NCI-H446 (cell line): ENCODE measurements at places on chromosomes 4 and X.

DNA sequence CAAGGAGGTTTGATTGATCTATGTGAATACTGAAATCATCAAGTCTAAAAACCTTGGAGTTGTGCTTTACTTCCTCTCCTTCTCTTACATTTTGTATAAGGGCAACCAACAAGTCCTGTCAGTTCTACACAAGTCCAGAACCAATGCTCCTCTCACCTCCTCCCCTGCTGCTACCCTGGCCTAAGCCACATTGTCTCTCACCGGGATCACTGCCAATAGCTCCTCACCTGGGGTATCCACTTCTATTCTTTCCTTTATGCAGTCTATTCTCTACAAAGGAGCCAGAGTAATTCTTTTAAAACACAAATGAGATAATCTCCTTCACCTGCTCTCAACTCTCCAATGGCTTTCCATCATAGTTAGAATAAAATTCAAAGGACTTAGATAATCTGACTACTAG is 13.3 kb upstream of the ARHGEF6 start:
- no peak for DNase-seq

GRCh38 chr4:121777625-121778024 is 12.7 kb upstream of the SMIM43 start:
- no peak for DNase-seq

- DNase-seq = no peak
These were observed 87.3 kb upstream of the ESX1 start for GRCh38 chrX:104342065-104342464.

DNA sequence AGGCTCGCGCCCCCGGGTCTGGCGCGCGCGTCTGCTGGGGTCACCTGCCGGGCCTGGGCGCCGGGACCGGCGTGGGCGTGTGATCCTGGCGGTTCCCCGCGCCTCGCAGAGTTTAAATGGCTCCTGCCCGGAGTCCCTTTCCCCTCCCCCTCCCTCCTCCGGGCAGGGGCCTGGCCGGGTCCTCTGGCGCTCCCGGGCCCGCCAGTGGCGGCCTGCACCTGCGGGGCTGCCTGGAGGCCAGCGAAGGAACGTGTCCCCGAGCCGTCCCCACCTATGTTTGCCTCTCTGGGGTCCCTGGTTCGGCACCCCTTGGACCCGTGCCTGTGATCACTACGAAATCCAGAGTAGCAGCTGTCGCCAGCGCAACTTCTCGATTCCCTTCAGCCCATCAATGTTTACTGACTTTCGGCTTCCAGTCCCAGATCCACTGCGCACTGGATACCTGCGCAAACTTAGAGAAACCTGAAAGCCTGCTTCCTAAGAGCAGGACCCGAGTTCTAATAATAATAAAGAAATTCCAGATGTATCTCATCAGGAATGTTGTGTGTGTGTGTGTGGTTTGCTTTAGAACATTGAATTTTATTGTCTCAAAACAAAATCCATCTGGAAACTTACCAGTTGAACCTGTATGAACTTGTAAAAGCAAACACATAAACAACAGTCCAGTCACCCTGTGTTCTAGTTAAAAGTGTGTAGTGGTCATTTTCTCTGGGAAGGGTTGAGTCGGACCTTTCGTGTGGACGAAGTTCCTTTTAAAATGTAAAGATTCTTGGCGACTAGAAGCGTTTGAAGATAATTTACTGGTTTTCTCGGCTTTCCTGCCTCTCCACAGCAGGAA is 788 bp downstream of the SHROOM2 start:
- no peak for DNase-seq

GRCh38 chr4:6688879-6689505 is 4.7 kb upstream of the S100P start:
- DNase-seq = no peak

DNA sequence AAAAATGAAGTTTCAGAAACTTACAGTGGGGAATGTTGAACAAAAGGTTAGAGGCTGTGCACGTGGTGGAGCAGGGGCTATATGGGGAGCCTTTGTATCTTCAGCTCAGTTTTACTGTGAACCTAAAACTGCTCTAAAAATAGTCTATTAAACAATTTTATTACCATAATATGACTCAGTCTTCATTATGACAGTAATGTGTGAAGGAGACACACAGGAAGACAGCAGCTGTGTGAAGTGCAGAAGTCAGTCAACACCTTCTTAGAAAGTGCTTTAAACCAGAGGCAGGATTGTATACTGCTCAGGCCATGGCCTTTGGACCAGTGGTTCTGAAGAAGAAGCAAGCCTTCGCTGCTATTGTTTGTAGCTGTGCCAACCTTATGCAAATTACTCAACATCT is 89.7 kb downstream of the ARHGAP10 start:
- DNase-seq = no peak

DNA sequence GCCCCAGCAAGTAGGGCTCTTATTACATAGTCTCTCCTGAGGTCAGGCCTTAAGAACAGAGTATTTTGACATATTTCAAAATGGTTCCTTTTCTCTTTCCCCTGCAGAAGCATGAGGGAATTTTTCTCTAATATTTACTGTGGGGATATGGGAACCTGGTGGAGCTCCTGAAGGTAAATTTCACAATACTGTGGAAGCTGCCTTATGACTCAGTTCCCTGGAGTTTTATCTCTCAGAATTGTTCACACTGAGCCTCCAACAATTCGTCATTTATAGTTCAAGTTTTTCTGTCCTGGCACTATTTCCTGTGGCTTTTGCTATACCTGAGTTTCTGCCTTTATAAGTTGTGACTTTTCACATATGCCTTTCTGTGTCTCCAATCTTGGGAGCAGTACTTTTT is 607.2 kb upstream of the NDST4 start:
- DNase-seq = no peak

DNA sequence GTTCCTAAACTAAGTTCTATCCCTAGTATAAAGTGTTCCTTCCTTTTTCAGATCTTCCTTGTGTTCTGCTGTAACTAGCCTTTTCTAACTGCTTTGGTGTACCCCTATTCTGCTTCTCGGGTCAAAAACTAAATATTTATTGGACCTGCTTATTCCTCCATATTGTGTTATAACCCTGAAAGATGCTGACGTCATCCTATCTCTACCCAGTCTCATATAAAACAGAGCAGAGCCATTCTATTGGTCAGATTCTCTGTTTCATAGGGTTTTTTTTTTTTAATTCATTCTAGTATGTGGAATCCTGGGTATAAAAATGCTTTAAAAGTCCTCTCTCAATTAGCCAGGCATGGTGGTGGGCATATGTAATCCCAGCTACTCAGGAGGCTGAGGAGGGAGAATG is 349.7 kb downstream of the ACTRT1 start:
- no peak for DNase-seq

- no peak for DNase-seq
These were observed 12.5 kb downstream of the IGFBP7 start for GRCh38 chr4:57097711-57098110.

- DNase-seq = no peak
These were observed 96.8 kb upstream of the WDR44 start for GRCh38 chrX:118249146-118249545.

DNA sequence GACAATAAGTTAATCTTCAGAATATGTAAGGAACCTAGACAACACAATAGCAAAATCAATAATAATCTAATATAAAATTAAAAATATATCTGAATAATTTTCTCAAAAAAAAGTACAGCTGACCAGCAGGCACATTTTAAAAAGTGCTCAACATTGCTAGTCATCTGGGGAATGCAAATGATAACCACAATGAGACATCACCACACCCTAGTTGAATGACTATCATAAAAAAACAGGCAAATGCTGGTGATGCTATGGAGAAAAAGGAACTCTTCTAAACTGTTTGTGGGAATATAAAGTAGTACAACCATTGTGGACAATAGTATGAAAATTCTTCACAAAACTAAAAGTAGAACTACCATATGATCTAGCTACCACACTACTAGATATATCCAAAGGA is 956.9 kb upstream of the NDST4 start:
- DNase-seq = no peak

DNA sequence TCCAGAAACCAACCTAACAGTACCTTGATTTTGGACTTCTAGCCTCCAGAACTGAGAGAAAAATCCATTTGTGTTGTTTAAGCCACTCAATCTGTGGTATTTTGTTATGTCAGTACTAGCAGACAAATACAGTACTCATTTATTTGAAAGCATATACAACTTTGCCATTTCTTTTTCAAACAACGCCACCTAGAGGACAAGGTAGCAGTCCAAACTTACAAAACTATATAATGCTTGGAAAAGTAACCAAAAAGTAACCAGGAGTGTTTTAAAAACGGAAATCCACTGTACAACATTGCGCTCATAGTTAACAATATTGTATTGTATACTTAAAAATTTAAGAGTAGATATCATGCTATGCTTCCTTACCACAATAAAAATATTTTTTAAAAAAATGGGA is 37.0 kb upstream of the FGF13 start:
- no peak for DNase-seq

- DNase-seq = no peak
These were observed 186.8 kb upstream of the PABPC4L start for GRCh38 chr4:134388351-134388750.

DNA sequence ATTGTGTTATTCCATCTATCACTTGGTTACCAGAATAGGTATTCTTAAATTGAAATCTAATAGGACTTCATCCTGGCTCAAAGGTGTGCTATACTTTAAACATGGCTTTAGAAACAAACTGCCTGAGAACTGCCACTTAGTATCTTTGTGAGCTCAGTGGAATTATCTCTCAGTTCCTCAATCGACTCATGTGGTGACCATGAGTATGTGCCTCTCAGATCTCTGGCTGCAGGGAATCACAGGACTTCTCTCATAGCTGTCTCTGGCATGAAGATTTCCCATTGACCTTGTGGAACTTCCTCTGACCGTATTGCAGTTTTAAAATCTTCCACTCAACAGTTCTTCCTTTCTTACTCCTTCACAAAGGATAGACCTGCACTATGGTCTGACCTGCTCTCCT is 681.9 kb upstream of the BOD1L1 start:
- DNase-seq = no peak

DNA sequence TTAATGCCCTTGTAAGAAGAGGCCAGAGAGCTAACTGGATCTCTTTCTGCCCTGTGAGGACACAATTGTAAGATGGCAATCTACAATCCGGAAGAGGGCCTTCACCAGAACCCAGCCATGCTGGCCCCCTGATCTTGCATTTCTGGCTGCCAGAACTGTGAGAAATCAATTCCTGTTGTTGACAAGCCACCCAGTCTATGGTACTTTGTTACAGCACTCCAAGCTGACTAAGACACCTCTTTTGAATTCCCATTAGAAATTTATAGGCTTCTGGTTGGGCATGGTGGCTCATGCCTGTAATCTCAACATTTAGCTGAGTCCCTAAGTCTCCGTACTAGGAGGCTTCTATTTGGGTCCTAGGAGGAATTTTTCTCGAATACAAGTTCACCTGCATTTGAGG is 48.8 kb upstream of the RELL1 start:
- DNase-seq = no peak

- no peak for DNase-seq
These were observed 23.4 kb downstream of the LANCL3 start for GRCh38 chrX:37594755-37595382.

- no peak for DNase-seq
These were observed 20.0 kb upstream of the AADAT start for GRCh38 chr4:170109586-170110284.

GRCh38 chr4:8910822-8911315 is 39.2 kb upstream of the HMX1 start:
- DNase-seq = no peak

DNA sequence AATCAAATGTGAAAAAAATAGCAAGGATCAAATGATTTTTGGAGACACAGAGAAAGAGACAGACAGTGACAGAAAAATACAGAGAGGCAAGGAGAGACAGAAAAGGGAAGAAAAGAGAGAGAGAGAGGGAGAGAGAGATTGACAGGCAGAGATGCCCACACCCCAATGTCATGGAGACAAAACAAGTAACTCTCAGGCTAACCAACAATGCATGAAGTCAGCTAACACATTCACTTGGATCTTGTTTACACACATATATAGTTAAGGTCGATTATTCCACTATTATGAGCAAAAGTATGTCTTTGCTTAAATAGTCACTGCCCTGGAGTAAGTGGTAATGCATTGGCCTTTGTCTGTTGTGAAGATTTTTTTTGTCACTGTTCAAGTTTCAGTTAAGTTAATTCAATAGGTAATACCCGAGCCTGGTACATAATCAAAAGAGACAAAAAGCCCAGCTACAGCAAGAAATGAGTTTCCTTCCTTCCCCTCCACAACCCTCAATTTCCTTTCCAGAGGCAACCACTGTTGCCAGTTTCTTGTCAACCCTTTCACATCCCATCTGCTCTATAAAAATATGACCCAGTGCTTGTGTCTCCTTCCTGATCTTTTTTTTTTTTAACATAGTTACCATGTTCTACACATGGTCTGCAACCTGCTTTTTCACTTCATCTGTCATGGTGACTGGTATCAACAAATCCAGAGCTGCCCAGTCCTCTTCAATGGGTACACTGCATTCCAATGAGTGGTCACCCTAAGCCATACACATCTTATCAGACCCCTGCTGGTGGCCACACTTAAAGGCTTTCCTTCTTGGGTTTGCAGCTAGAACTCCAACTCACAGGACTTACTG is 52.1 kb downstream of the PROM1 start:
- DNase-seq = no peak

DNA sequence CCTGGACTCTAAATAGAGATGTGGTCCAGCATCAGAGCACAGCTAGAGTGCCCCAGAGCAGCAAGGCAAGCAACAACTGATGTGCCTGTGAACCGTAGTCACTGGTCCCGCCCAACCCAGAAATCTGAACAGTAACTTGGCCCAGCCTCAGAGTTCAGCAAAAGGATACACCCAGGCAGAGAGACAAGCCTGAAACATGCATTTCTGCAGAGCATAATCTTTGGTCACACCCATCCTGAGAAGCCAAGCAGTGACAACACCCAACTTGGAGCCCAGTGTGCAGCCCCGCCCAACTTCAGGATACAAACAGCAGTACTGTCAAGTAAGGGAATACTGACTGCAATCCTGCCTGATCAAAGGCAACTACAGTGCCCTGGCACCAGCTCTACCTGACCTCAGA is 78.9 kb downstream of the CCDC160 start:
- DNase-seq = no peak

DNA sequence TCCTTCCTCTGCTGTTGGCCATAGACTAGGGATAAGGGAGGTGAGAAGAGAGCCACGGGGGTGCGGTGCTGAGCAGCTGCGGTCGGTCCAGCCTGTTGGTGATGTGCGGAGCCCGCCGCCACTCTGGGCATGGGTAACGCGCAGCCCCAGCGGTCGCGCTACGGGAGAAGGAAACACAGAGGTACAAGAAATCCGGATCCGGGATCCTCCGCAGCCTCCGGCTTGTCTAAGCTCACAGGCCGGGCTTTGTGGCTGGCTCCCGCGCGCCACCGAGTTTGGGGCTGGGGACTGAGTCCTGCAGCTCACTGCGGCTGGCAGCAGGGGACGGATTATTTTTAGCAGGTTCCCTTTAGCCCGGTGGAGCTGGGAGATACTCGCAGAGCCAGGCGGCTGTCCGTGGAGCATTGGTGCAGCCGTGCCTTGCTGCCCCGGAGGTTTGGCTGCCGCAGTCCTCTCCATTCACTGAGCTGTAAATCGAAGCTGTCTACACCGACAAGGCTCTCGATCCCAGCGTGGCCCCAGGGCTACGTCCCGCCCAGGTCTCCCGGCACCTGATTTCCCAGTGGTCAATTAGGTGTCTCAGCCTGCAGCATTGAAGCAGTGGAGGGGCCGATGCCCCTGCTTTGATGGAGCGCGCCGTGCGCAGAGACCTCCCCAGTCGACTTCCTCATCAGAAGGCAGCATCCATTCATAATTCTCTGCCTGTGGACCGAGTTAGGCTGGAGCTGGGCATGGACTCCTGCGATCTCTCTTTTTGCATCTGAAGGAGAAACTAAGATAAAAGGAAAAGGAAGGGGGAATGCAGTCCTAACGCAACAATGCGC is 81.9 kb upstream of the SCML1 start:
- DNase-seq = no peak

- no peak for DNase-seq
These were observed 44.9 kb downstream of the CCNG2 start for GRCh38 chr4:77201857-77202256.
